ENCODE measurements at places on chromosomes 2 and 18. TPM values are rescaled to one million over a fixed set of nuclear protein-coding genes. Genes with fewer than 3 reads are reported as not detected.

DNA sequence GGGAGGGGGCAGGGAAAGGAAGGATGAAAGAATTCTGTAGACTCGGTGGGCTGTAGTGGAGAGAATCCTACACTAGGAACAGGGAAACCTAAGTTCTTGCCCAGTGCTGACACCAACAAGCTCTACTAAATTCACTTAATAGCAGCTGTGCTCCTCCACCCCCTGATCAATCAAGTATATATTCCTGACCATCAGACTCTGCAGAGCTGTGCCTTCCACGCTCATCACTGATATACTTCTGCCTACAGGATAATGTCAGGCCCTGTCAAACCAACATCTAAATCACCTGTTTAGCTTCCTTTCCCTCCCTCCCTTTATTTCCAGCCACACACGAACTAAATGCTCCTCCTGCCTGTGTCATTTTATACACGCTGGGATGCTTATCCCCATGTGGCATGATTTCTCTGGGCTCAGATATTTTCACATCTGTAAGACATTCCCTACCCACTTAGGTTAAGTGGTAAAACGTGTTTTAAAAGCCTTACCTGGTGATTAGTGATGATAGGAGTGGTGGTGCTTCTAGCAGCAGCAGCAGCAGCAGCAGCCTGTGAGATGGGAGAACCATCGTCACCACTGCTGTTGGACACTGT, 301.9 kb downstream of the LRRTM1 start:
- no peaks in the 10 kb centered on the region for H3K4me1 ChIP-seq
- no peak overlapping the region for H3K4me3 ChIP-seq
- DNase-seq, result no peak
- H3K27ac ChIP-seq, result no peak overlapping the region
- H3K27me3 ChIP-seq, result no peaks in the 10 kb centered on the region

DNA sequence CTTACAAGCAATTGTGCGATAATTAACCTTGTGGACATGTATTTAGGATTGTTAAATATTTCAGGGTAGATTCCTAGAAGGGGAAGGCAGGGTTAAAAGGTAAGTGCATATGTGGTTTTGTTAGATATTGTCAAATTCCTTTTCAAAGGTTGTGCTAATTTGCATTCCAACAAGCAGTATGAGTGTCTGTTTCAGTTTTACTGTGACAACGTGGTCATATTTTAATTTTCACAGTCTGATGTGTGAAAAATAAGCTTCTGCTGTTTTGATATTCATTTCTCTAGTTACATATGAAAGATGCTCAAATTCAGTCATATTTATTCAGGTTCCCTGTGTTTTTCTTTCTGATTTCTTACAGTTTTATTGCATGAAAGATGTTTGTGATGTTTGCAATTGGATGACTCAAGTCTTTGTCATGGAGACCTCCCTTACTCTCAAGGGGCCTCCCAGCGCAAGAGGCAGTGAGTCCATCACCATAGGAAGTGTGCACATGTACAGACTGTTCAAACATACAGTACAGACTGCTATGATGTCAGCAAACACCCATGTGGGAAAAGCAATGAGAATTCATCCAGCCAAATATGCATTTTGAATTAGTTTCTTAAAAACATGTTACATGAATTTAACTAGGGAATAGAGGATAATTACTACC, 310.8 kb downstream of the GALR1 start:
- H3K27me3 ChIP-seq, result no peaks in the 10 kb centered on the region
- H3K4me1 ChIP-seq, result no peaks in the 10 kb centered on the region
- DNase-seq, result no peak
- H3K4me3 ChIP-seq, result no peak overlapping the region

- DNase-seq, result no peak
- no peaks in the 10 kb centered on the region for H3K27me3 ChIP-seq
- H3K36me3 ChIP-seq, result no peaks in the 10 kb centered on the region
- no peak overlapping the region for H3K4me3 ChIP-seq
- no peaks in the 10 kb centered on the region for H3K4me1 ChIP-seq
Observed at GRCh38 chr2:109415581-109416013, 198.2 kb downstream of the SEPTIN10 start.

FAM228A gene
- 0.22 TPM for total RNA-seq

MYL12A gene
- total RNA-seq, result 188 TPM

SOWAHC gene
- 1.3 TPM for total RNA-seq

GRCh38 chr18:4400911-4401310, 54.2 kb downstream of the DLGAP1 start:
- DNase-seq, result no peak
- H3K27ac ChIP-seq, result no peak overlapping the region
- no peaks in the 10 kb centered on the region for H3K4me1 ChIP-seq
- H3K4me3 ChIP-seq, result no peak overlapping the region
- no peaks in the 10 kb centered on the region for H3K27me3 ChIP-seq

GRCh38 chr18:53909668-53910067, 314.8 kb downstream of the MBD2 start:
- no peaks in the 10 kb centered on the region for H3K27me3 ChIP-seq
- H3K36me3 ChIP-seq, result no peaks in the 10 kb centered on the region
- no peak overlapping the region for H3K4me3 ChIP-seq
- H3K27ac ChIP-seq, result no peak overlapping the region

IL1F10 gene
- not detected for total RNA-seq

DNA sequence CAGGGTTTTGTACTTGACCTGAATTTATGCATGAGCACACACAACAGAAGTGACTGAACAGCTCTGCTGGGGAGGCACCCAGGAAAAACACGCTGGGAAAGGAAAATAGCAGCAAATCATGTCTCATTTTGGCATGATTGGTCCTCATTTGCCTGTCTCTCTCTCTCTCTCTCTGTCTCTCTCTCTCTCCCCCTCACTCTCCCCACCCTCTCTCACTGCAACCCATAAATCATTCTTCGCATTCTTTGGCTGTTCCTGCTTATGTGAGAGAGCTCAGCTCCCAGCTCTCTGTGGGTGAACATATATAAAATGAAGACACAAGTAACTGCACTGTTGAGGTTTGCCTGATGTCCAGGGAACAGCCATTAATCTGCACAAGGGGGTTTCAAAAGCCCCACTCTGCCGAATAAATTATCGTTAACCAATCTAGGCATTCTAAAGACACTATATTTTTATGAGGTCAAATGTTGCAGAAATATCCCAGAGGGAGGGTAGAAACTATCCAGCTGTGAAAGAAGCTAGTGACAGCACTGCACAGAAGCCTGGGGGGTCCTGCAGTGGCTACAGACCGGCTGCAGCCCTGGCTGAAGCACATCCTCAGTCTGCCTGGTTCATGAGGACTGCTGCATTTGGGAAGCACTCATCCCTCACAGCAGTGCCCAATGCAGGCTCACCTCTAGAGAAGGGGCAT, 260.3 kb downstream of the AFF3 start:
- DNase-seq, result no peak
- H3K36me3 ChIP-seq, result no peaks in the 10 kb centered on the region
- H3K4me1 ChIP-seq, result no peaks in the 10 kb centered on the region
- H3K4me3 ChIP-seq, result no peak overlapping the region
- no peak overlapping the region for H3K27ac ChIP-seq

DNA sequence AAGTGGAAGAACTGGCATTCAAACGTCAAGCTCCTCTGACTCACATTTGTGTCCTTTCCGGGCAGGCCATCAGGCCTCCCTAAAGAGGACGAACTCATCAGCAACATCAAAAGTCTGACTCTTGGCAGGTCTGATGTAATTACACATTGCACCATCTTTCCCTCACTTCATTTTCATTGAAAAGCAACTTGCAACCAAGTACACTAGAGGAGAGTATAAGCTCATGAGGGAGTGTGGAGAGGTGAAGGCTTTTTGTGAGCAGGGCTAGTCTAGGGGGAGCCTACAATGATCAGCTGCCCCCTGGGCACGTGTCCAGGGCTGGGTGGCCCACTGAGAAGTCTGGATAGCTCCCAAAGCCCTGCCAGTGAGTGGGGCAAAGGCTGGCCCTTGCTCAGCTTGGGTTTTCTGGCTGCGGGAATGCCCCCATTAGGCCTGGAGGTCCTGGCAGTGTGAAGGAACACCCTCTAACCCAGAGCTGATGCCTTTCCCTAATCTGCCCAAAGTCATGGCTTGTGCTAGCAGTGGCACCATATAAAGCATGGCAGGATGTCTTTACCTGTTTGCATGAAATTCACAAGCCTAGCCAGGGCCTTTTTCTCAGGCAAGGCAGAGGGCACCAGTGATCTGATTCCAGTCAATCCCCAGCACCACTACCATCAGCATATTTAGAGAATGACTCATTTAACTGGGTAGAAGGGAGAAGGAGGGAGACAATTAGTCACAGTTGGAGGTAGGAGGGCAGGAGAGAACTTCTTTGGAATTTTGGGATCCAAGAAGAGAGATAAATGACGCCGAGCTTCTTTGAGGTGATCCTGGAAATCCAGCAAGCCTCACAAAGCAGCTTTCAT, 8.5 kb upstream of the DAW1 start:
- no peaks in the 10 kb centered on the region for H3K27me3 ChIP-seq
- no peak for DNase-seq
- H3K36me3 ChIP-seq, result no peaks in the 10 kb centered on the region
- no peaks in the 10 kb centered on the region for H3K4me1 ChIP-seq
- no peak overlapping the region for H3K4me3 ChIP-seq

DNA sequence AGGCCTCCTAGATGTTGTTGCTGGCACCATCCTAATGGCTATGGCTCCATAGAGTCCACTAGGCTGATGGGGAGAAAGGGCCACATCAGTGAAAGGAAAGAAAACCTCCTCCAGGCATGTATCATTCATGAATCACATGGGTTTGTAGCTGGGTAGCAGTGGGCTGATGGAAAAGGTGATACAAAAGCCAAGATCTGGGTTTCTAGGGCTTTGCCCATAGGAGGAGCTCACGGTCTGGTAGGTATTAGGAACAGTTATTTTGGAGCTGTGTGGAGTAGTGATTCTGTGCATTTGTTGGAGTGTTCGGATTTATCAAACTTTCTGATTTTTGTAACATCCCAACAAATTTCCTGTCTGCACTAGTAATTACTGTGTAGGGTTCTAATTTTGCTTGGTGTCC, 259.2 kb downstream of the SLC4A3 start:
- DNase-seq, result no peak
- no peak overlapping the region for H3K27ac ChIP-seq
- no peaks in the 10 kb centered on the region for H3K36me3 ChIP-seq
- H3K4me1 ChIP-seq, result no peaks in the 10 kb centered on the region
- no peak overlapping the region for H3K4me3 ChIP-seq

DNA sequence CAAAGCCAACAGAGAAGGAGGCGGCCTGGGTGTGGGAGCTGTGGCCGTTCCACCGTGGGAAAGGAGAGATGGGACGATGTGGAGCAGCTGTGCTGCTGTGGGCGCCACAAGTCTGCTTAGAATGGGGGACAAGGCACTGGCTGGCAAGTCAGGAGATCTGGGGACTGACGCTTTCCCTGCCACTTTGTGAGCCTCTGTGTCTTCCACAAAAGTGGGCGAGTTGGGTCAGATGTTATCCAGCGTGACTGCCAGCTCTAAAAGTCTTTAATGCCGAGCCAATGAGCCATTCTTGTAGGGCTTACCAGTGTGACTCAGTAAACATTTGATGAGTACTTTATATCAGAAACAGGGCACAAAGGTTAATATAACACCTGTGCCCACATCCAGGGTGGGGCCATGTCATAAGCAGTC, 113.6 kb upstream of the MGAT5 start:
- no peak for DNase-seq
- no peak overlapping the region for H3K27ac ChIP-seq
- no peaks in the 10 kb centered on the region for H3K27me3 ChIP-seq
- H3K4me1 ChIP-seq, result peaks cover 74% of the 10 kb centered on the region
- H3K36me3 ChIP-seq, result peaks cover 3% of the 10 kb centered on the region

DNA sequence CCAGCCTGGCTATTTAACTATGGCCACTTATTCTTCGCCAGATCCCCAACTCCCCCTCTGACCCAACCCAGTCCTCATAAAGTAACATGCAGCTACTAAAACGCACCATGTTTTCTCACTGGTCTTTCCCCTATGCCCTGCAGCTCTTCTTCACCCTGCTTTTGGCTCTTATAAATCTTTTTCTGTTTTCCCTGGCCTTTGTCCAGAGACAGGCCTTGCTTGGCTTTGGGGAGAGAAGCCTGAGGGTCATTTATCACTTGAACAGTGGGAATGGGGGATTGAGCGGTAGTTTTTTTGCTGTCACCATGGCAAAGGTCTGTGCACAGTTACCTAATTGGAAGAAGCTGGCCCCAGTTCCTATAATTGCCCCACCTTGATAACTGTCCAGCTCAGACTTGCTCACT, 202.9 kb upstream of the NT5C1B start:
- no peaks in the 10 kb centered on the region for H3K4me1 ChIP-seq
- H3K27me3 ChIP-seq, result no peaks in the 10 kb centered on the region
- H3K4me3 ChIP-seq, result no peak overlapping the region
- no peak for DNase-seq
- no peaks in the 10 kb centered on the region for H3K36me3 ChIP-seq
- no peak overlapping the region for H3K27ac ChIP-seq

DNA sequence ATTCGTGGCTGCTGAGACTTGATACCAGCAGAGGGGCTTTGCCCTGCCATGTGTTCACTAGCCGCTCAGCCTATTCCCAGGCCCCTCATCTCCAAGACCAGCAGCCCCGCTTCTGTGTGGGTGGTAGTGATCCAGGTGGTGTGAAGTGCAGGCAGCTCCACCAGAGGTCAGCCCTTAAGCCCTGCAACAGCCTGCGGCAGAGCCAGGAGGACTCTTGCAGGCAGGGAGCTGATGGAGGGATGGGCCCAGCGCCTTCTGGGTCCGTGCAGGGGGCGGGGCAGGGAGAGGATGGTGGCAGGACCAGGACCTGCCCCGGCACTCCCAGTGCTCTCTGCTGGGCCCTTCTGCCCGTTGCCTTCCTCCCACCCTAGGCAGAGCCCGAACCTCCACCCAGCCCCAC, 162.0 kb downstream of the SH3BP4 start:
- no peaks in the 10 kb centered on the region for H3K36me3 ChIP-seq
- H3K4me3 ChIP-seq, result no peak overlapping the region
- no peaks in the 10 kb centered on the region for H3K4me1 ChIP-seq

DNA sequence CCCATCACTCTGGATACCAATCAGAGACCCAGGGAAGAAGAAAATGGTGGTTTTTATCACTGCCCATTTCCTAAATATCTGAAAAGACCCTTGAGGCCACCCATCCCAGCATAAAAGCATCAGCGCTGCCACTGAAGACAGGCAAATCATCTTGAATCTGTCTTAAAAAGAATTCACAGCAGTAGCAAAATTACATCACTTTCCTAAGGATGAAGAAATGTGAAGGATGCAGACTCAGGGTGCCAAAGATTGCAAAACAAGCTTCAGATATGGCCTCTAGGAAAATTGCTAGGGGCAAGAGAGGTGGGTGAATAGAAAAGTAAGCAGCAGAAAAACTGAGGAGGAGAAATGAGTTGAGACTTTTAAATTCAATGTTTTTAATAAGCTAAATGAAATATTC, 70.0 kb downstream of the SLC25A12 start:
- H3K36me3 ChIP-seq, result peaks cover 18% of the 10 kb centered on the region
- no peak for DNase-seq
- H3K27me3 ChIP-seq, result no peaks in the 10 kb centered on the region
- no peak overlapping the region for H3K27ac ChIP-seq

- H3K27me3 ChIP-seq, result peaks cover 9% of the 10 kb centered on the region
- H3K4me3 ChIP-seq, result no peak overlapping the region
- no peak overlapping the region for H3K27ac ChIP-seq
- H3K36me3 ChIP-seq, result no peaks in the 10 kb centered on the region
Observed at GRCh38 chr2:215410932-215411285, 25.0 kb downstream of the FN1 start.

DNA sequence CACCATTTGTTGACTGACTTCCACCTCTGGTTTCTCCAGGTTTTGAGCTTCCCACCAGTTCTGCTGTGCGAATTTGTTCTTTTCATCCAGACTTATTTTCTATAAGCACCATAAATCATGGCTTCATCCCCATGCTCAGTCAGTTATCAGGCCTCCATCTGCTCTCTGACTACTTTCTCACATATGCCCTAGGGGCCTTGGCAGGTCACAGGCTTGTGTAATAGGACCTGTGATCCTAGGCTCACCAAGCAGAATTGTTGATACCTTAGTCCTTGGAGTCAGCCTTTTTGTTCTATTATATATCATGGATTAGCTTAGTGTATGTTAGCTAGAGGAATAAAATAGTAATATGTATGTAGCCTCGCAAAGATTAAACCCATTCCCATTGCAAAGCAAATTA, 284.2 kb upstream of the TANK start:
- H3K27ac ChIP-seq, result no peak overlapping the region
- H3K36me3 ChIP-seq, result no peaks in the 10 kb centered on the region
- no peaks in the 10 kb centered on the region for H3K27me3 ChIP-seq
